ENCODE measurements at places on chromosomes 6 and 20. TPM values are rescaled to one million over a fixed set of nuclear protein-coding genes. Genes with fewer than 3 reads are reported as not detected.

Gene RIMS1
- polyA plus RNA-seq: not detected

DNA sequence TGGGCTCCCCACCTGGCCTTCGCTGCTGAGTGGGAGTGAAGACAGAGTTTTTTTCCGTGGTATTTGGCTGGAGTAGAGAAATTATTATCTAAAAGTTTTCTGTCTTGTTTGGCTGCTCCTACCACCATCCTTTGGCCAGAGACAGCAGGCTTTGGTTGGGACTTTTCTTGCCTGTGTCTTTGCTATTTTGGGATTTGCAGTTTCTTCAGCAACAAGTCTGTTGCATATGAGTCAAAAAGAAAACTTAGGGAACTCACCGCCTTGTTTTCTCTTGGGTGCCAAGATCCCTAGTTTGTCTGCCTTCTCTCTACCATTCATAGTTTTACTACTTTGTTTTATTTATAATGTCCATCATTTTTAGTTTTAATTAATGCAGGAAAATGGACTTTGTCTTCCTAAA, 683.8 kb downstream of the DOK5 start:
- no peaks in the 10 kb centered on the region for H3K36me3 ChIP-seq
- no peak overlapping the region for H3K27ac ChIP-seq
- H3K27me3 ChIP-seq: no peaks in the 10 kb centered on the region
- H3K4me3 ChIP-seq: no peak overlapping the region
- no peak for DNase-seq

Gene PTCHD4
- polyA plus RNA-seq: 0.49 TPM

GRCh38 chr6:166578536-166579236, 7.8 kb downstream of the RAMACL start:
- H3K27ac ChIP-seq: no peak overlapping the region
- no peaks in the 10 kb centered on the region for H3K4me1 ChIP-seq
- H3K36me3 ChIP-seq: no peaks in the 10 kb centered on the region
- no peak for DNase-seq

Measured in aorta (tissue), 5 donors.